Activated CD4-positive, alpha-beta T cell treated with anti-CD3 and anti-CD28 coated beads, Interleukin-2, Interleukin-4, amounts not matched to agents 100 ng/mL and 50 ng/mL, durations not matched to agents 16 hours and 8 hours (primary cell): ENCODE measurements at places on chromosomes 1 and 21.

DNA sequence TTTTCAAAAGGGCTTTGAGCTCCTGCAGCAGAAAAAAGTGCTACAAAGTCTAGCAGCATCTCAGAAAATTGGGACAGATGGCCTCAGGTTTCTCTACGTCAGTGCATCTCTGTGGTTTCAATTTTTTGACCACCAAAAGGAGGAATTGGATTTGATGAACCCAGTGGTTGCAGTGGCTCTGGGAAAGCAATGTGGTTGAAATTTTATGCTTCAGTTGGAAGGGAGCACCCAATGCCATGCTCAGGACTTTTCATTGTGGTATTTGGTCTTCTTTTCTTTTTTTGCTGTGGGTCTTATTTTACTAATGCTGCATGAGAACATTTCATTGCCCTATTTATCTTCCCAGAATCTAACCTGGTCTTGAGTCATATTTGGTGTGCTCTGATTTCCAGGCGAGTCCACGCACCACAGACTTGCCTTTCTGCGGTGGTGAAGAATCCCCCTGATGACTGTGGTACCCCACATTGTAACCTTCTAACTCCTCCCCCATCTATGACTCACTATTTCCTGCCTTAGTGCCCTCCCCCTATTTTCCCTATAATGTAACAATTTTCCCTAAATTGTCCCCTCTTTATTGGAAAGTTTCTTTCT is 56.7 kb downstream of the S1PR1 start:
- peak; percentile 83 for DNase-seq

DNA sequence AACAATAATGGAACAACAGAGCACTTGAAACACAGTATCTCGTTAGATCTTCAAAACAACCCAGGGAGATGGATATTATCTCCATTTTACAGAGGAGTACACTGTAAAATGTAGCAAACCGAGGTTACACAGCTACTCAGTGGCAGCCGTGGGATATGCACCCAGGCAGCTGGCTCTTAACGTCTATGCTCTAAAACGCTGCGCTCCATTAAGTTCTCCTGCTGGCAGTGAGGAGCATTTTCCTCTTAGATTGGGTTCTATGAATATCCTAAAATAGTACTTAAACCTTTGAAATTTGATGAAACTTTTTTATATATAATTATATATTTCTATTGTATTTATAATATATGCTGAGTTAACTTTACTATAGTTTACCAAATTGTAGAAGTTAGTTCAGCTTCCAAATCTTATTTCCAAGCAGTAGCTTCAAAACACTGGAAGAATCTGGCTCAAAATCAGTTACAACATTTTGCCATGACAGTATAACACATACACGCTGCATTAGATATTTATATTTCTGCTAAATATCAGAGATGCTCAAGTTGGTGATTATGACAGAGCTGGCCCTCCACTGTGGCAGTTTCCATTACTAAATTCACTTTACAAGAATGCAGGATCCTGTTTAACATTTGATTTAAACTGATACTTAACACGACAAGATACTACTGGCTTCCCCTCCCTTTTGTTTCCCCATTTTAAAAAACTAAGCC is 49.5 kb downstream of the TGFBR3 start:
- DNase-seq: no peak

- peak; percentile 40 for DNase-seq
Measured at GRCh38 chr1:119139403-119139802, 1.1 kb downstream of the WARS2 start.

GRCh38 chr1:113984710-113985109 is 5.4 kb downstream of the OLFML3 start:
- no peak for DNase-seq

DNA sequence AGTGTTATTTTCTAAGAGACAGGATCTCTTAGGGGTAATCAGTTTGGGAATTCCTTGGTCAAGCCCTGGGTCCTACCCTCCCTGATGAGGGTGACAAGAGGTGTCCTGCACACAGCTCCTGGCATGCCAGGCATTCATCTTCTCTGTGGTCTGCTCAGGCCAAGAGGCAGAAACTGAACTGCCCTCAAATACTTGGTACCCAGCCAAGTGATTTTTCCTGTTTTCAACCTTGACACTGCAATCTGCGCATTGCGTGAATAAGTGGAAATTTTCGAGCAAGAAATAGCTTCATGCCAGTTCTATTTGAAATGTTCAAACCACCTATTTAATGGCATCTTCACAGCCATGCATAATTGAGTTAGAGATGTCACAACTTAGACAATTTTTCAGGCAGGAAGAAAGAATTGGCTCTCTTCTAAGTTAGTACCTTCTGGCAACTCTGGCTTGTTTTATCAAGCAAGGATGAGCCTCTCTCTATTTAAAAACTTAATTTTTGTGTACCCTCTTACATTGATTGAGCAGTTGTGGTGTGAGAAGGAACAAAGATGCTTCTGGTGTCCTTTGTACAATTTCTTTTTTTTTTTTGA is 27.0 kb downstream of the DNM3 start:
- no peak for DNase-seq

GRCh38 chr1:216750031-216750627 is 26.9 kb upstream of the ESRRG start:
- DNase-seq: no peak

- no peak for DNase-seq
Measured at GRCh38 chr1:203324105-203325025, 19.0 kb downstream of the BTG2 start.

DNA sequence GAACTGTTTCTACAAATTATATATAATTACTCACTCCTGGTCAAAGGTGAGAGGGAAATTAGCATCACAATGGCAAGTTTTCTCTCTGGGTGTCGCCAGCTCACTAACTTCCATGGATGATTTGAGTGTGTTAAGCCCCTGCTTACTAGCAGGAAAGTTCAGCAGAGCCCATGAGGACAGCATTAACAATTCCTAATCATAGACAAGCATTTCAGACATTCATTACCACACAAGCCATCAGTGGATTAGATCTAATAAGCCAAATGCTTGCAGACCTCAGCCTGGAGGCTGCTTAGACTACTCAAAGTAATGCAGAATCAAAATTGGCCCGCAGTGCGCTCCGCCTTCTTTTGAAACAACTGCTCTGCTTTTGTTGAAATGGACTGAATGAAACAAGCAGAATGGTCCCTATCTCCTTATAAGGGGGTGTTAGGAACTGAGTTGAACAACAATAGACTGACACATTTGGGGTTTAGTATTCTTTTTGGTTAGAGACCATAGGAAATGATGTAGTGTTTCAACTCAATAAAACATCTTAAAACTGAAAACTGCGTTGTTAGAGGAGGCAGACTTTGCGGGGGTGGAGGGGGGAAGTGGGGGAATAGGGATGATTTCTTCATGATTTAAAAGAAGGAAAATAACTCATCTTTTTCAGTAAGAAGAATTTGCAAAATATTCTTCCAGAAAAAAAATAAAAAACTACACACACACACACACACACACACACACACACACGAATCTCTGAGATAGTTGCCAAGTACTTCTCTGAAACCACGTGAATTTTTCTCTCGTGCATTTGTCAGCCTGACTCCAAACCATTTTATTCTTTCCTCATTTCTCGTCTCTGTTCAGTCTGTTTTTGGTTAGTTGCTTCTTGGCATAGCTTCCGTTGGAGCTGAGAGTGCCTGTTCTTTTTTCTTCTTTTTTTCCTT is 54.6 kb downstream of the GORAB start:
- DNase-seq: no peak

GRCh38 chr1:174153085-174153824 is 6.1 kb upstream of the RABGAP1L start:
- DNase-seq: peak; percentile 83

DNA sequence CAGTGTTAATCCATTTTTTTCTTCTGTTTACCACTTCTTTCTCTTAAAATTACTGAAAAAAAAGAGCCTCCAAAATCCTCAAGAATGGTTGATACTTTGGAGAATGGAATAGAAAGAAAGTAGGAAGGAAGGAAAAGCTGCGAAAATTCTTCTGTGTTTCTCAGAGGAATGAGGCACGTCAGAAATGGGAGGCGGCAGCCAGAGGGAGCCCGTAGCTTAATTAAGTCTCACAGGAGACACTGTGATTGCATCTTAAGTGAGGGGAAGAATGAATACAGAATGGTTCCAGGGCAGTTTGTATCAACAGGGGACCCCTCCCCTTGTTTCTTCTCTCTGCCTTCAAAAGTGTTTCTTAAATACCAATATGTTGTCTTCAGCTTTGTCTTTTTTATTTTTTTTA is 1099.5 kb downstream of the PLA2G4A start:
- no peak for DNase-seq

GRCh38 chr1:65527190-65527589 is 106.7 kb downstream of the LEPR start:
- no peak for DNase-seq

- DNase-seq: no peak
Measured at GRCh38 chr1:147811751-147812150, 51.3 kb upstream of the GJA5 start.

- peak; percentile 18 for DNase-seq
Measured at GRCh38 chr1:112704391-112704933, 2.5 kb downstream of the RHOC start.

- no peak for DNase-seq
Measured at GRCh38 chr21:16572032-16572431, 842.2 kb downstream of the USP25 start.

GRCh38 chr21:45596704-45597318 is 46.7 kb upstream of the PCBP3 start:
- DNase-seq: peak; percentile 81

DNA sequence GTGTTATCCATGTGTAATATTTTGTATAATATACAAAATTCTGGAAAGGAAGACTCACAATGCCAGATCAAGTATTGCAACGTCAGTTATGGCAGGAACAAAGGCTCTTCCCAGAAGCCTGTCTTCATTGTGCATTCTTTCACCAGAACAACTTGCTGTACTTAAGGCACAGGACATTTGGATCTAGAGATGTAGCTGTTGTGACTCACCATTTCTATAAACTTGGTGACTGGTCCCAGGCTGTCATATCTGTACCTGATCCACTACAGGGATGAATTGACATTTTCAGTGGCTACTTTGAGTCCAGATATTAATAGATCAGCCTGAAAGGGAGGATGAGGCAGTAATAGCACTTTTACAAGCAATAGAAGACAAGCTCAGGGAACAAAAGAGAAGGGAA is 299.8 kb downstream of the DISC1 start:
- DNase-seq: peak; percentile 13

DNA sequence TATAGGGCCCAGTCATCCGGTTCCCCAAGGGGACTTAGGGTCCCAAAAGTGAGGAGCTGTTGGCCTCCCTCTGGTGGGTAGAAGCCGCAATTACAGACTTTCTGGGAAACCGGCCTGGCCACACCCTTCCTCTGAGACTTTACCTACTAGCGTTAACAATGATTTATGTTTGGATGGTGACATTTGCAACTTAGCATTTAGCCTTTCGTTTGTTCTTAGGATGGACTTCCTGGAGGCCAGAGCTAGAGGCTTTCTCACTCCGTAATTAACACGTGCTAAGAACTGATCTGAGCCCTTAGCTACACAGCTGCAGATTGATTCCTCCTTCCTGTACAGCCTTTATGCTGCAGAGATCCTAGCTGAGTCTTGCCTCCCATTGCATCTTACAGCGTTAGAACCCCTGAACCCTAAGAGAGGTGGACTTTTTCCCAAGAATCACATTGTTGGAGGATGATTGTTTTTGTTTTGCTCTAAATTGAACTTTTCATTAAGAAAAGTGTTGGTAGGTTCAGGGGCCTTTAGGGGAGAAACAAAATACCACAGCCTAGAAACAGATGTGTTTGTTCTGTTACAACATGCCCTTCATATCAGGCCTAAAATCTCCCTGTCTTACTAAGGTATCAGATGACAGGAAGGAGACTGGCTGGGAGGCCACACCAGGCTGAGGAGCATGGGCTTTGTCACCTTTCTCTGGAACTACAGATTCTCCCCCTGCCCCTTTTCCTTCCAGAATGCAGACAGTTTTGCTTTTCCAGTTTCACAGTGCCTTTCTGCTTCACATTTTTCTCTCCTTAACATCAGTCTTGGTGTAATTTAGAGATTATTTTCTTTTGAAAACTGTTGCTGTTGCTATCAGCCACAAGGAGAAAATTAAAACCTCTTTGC is 1.9 kb downstream of the S100A11 start:
- DNase-seq: peak; percentile 84

DNA sequence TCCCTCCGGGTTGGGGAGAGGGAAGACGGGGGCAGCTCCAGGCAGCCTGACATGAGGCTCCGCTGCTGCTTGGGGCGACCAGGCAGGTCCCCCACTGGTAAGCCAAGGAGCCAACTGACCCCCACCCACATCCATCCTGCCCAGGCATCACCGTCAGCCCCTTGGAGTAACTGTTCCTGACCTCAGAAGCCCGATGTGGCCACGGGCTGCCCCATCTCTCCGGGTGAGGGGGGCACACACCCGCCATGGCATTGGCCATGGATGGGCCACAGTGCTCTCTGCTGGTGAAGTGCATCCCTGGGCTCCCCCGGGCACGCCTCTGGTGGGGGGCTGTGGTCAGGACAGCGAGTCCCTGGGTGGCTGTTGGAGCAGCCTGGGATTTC is 100.0 kb downstream of the CRYAA start:
- DNase-seq: no peak

GRCh38 chr1:175725684-175726083 is 17.7 kb downstream of the TNR start:
- peak; percentile 6 for DNase-seq

DNA sequence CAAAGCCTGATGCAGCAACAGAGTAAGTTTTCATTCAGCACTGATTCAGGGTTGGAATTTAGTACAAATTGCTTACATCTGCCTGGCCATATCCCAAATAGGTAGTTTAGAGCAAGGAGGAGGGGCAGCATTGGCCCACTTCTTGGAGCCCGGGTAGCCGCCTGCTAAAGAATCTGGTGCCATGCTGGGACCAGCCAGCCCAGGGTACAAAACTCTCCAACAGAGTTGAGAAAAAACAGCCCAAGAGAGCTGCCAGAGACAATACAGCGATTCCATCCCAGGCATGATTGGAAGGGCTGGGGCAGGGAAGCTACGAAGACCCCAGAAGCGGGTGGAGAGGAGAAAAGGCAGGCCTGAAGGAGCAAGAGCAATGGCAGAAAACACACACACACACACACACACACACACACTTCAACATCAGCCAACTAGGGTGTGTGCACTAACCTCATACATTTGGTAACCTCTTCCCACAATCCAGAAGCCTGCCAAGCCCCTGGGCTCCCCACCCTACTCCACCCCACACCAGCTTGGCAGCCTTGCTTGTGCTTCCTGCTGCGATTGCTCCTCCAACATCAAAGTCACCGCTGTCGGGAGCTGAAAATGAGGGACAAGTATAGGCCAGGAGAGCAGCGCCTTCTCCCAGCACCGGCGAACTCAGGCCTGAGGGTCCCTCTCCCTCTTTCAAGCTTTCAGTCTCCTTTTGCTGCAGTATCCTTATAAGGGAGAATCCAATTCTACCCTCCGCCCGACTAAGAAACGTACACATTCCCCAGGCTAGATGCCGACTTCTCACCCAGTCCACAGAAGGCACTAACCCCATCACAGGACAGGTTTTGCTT is 1.2 kb downstream of the PIK3C2B start:
- DNase-seq: no peak

DNA sequence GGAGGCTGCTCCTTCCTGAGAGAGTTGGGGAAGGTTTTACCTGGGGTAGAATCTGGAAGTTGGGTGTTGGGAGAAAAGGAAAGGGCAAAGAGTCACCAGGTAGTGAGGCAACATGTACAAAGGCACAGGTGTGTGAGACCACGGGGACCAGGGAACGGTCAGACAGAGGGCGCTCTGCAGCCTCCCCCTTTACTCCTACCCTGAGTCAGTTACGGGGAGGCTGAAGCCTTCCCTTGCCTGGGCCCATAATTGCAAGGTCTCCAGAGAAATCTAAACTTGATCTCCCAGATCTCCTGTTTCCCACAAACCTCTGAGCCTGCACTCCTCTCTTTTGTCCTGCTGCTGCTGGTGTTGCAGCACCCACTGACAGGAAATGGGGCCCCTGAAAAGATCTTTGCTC is 22.0 kb downstream of the CCN1 start:
- DNase-seq: no peak

GRCh38 chr1:201807958-201808632 is 20.9 kb upstream of the IPO9 start:
- DNase-seq: no peak
